ENCODE measurements at places on chromosomes 13 and 19.
A peak's percentile ranks its signal among the peaks of the same experiment; 100 is the strongest.

DNA sequence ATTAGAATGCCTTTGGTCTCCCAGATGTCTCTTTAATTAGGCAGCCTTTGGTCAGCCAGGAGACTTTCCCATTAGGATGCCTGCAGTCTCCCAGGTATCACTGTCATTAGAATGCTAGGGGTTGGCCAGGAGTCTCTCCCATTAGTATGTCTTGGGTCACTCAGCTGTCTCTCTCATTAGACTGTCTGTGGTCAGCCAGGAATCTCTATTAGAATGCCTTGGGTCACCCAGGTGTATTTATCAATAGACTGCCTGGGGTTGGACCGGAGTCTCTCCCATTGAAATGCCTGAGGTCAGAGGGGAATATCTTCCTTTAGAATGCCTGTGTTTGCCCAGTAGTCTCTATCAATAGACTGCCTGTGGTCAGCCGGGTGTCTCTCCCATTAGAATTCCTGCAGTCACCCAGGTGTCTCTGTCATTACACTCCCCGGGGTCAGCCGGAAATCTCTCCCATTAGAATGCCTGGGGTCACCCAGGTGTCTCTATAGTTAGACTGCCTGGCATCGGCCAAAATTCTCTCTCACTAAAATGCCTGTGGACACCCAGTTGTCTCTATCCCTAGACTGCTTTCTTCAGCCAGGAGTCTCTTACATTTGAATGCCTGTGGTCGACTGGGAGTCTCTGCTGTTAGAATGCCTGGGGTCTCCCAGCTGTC, 1460.3 kb downstream of the UQCRFS1 start:
- DNase-seq, result no peak

- DNase-seq, result no peak
Observed at GRCh38 chr13:101845245-101846020, 393.0 kb downstream of the ITGBL1 start.

- DNase-seq, result no peak
Observed at GRCh38 chr19:46481223-46481848, 10.0 kb upstream of the PNMA8A start.

GRCh38 chr19:2084993-2085720, 11.0 kb downstream of the MOB3A start:
- DNase-seq, result peak; percentile 68

GRCh38 chr19:31612873-31613272, 263.6 kb upstream of the TSHZ3 start:
- no peak for DNase-seq

DNA sequence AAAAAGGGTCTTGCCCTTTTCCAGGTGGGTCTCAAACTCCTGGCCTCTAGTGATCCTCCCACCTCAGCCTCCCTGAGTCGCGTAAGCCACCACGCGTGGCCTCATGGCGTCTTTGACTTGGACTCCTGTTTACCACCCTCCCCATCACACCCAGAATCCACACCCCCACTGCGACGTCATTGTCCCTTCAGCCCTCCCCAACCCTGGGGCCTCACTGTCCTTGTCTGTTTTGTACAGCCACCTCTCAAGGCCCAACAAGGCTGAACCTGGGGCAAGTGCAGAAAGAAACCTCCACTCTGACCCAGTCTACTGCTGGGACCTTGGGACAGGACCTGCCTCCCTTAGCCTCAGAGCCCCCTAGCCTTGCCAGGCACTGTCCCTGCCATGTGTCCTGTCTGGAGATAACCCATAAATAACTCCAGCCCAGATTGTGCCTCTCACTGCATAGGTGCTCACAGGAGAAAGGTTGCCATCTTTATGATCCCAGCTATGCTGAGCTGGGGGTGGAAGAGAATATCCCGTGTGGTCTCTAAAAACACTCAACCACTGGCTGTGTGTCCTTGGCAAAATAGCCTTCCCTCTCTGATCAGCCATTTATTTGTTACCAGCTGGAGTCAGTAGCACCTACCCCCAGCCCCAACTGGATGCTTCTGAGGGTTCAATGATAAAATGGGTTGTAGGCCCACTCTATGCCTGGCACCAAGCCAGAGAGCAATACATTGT, 1.8 kb upstream of the IFI30 start:
- no peak for DNase-seq

- no peak for DNase-seq
Observed at GRCh38 chr13:77789376-77789775, 91.9 kb downstream of the SLAIN1 start.

DNA sequence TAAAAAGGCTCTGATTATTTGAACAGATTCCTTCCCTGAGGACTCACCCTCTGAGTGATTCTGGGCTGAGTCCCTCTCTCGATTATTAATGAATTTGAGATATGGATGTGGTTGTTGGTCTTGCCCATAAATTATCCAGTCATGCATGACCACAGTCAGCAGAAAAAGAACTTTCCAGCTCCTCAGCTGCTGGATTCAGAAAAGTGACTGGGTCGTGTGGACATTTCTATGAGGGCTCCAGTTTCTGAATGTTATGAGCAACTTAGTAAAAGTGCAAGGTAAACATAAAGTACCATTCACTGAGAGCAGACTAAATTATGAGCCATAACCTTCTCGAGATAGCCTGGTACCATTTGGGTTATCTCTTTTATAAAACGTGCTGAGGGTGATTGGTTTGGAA, 100.1 kb upstream of the CLDN10 start:
- DNase-seq, result no peak
